Type B pancreatic cell (in vitro differentiated cells): ENCODE measurements at places on chromosomes 7 and 10.

DNA sequence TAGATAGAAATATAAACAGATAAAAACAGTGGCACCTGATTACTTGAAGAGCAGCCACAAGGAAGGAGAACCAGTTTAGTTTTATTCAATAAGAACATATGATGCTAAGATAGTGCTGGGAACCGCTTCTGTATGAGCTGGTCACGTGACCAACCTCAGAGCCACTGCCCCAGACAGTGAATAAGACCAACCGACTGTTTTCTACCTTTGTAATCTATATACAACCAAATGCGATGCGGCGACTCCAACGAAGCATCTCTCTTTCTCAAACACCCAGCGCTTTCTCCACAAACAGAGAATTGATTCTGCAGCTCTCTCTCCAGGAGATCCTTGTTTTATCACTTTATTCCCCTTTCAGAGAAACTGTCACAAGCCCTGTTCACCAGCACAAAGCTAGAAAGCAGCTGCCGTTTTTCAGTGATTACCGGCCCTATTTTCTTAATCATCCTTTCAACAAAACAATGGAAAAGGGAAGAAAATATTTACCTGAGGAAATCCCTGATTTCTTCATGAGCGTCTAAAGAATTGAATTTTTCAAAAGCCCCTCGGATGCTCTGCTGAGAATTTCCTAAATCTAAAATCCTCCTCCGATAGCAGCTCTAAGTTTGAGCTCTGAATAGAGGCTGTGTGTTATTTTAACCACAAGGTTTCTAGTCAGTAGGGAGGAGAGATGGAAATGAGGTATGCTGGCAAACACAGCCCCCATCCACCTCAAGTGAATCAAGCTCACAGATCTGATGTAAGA is 55.7 kb upstream of the JCAD start:
- no peak for DNase-seq

GRCh38 chr7:80882213-80882801 is 36.5 kb downstream of the SEMA3C start:
- no peak for DNase-seq

DNA sequence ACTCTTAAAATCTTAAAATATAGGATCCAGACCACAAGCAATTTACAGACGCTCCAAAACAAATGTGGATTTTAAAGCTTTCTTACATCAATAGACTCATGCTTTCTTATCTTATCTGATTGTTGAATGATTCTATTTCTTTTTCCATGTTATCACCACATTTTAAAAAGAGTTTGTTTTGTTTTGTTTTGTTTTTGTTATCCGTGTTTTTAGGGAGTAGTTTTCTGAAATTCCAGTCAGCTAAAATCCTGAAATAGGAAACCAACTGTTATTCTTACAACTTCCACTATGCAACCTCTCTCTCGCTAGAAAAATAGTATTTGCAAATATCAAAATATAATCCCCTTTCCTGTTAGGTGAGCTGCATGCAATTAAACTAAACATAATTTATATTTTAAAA is 251.0 kb downstream of the PCDH15 start:
- no peak for DNase-seq

DNA sequence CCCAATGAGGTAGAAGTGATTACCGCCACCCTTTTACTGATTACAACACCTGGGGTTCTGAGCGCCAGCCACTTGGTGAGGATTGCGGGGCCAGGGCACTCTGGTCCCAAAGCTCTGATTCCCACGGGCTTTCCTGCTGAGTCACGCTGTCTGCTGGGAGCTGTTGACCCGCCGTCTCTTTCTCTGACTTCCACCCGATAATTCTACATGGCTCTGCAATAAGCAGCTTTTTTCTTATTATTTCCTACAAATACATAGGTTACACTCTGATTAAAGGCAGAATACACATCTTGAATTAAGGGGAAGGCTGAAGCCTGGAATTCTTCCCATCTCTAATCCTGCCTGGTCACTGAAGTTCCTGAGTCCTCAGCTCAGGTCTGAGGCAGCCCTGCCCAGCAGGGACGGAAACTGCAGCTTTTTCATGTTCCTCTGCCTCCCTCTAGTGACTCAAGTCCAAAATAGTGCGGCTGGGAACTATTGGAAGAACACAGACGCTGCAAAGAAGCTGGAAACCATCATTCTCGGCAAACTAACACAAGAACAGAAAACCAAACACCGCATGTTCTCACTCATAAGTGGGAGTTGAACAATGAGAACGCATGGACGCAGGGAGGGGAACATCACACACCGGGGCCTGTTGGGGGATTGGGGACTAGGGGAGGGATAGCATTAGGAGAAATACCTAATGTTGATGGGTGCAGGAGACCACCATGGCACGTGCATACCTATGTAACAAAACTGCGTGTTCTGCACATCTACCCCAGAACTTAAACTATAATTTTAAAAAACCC is 178.3 kb downstream of the PRKCQ start:
- no peak for DNase-seq
